WTC11 (cell line): ENCODE measurements at places on chromosomes 12 and 14. TPM values are rescaled to one million over a fixed set of nuclear protein-coding genes. Genes with fewer than 3 reads are reported as not detected.

GRCh38 chr14:44494137-44494536 lies 12.9 kb downstream of the FSCB start:
- DNase-seq: no peak

DNA sequence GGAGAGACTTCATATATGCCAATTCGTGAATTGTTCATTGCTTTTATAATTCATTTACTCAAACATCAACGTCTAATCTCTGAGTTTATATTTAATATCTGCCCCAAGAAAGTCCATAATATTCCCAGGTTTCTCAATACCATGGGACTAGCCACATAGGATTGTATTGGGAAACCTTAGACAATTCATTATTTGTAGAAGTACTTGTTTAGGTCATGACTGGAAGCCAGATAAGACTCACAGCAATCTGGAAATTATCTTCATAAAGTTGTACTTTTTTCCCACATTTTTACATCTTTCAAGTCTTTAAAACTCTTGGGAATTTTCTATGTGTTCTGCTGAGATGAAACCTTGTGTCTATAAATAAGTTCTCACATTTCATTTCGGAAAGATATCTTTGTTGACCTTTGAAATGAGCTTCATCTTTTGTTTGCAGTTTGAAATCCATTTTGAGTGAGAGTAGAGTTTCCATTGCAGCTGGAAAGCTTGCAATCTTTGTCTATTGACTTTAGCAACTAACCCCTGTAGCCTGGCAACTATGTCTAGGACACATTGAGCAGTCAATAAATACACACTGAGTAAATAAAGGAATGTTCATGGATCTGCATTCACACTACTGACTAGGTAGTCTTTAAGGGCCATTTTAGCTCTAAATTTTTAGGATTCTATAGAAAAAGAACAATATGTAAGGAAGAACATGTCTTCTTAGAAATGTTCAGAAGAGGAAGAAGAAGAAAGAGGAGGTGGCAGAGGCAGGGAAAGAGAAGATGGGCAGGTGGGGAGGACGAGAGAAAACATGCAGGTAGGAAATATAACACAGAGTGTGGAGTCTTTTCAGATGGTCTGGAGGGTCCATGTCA lies 154.4 kb downstream of the LRIG3 start:
- DNase-seq: no peak

DNA sequence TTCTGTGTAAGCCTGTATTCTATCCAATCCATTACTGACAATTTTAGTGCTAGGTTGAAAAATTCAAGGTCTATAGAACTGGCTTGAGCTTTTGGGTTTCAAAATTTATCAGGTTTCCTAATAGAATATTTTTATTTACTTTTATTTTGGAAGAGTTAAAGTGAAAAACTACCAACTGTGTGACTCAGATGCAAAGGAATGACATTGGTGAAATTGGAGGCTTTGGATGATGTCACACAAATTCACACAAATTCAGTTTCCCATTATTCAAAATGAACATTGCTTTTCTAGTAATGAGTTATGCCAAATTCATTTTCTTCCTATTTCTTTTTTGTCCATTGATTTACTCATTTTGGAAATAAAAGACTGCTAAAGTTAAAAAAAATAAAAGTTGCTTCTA lies 186.9 kb downstream of the ALX1 start:
- no peak for DNase-seq

DNA sequence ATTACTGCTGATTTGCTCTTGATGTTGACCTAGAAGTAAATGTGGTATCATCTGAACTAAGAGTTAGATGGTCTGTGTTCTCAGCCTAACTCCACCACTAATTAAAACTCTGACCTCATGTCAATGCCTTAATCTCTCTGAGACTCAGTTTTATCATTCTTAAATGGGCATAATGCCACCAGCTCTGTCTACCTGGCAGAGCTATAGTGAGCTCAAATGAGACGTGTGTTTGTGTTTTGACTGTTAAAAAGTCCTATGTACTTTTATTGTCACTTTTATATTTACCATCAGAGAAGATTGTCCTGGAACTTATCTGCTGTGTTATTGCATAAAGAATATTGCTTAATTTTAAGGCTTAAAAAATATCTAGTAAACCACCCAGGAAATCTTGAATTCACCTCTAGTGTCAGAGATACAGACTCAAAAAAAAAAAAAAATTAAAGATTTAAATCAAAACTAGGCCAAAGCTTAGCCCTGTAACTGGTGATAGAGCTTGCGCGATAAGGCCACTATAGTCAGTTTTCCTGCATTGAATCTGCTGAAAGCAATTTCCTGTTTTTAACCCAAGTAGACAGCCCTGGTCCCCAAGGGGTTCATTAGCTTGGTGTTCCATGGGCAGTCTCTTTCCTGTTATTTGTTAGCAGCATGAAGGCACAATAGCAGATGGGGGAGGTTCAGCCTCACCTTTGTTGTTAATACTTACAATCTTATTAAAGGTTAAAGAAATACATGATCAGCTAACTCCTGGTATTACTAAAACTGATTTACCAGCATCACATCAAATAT lies 261.8 kb downstream of the ATP23 start:
- DNase-seq: no peak

- DNase-seq: no peak
Measured at GRCh38 chr12:25319233-25319984, 68.7 kb upstream of the KRAS start.

DNA sequence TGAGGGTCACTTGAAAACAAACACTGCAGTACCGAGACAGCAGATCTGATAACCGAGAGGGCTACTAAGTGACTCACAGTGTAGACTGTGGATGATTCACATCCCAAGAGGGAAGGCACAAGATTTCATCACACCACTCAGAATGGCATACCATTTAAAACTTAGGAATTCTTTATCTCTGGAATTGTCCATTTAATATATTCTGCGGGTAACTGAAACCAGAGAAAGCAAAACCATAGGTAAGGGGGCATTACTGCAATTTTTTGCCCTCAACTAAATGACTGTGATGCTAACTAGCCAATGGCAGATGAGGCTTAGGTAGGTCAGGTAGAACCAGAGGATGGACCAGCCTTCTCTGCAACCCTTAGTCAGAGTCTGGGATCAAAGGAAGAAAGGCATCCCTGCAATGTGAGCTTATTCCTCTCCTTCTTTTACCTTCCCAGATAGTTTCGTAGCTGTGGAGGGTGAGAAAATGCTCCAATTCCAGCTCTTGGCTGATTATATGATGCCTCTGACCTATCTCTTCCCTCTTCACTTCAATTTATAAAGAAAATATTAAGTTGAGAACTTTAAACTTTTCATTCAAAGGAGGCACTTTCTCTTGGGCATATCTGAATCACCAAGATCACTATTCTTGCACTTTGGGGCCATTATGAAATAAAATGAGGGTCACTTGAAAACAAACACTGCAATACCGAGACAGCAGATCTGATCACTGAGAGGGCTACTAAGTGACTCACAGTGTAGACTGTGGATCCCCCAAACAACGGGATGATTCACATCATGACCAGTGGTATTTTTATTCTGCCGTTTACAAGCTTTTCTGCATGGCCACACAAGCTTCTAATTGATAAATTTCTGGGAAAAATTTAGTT lies 6.8 kb downstream of the ART4 start:
- no peak for DNase-seq

The SNW1 gene
- 81.4 to 92.1 TPM (median 83.8 TPM) in 3 replicates for total RNA-seq
